ENCODE measurements at places on chromosomes 7 and 10. TPM values are rescaled to one million over a fixed set of nuclear protein-coding genes. Genes with fewer than 3 reads are reported as not detected.

BTBD16 gene
- not detected for total RNA-seq

GRM3 gene
- total RNA-seq, result not detected

UROS gene
- total RNA-seq, result 45.9 TPM

SUN3 gene
- total RNA-seq, result not detected

TRIL gene
- not detected for total RNA-seq

GSTO2 gene
- total RNA-seq, result 1.4 TPM

IKZF1 gene
- total RNA-seq, result 410 TPM

GPR22 gene
- total RNA-seq, result not detected

PANK1 gene
- 4.8 TPM for total RNA-seq

- peaks cover 2% of the 10 kb centered on the region for H3K4me1 ChIP-seq
- H3K27me3 ChIP-seq, result peaks cover 83% of the 10 kb centered on the region
- H3K27ac ChIP-seq, result no peak overlapping the region
- H3K4me3 ChIP-seq, result no peak overlapping the region
- no peak for DNase-seq
Measured at GRCh38 chr10:21511095-21511570, 14.3 kb downstream of the SKIDA1 start.

DNA sequence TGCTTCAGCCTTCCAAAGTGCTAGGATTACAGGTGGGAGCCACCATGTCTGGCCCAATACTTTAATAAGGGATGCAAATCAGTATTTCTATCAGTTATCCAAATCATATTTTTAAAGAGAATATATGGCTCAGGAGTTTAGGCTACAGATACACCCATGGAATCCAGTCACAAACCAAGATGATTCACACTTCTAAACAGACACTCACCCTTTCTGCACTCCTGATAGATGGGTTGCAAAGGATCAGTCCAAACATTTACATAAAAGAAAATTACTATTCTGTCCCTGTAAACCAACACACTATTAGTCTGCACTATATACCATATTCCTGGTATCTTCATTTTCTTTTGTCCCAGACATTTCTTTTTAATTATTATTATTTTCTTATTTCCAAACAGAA is 2.2 kb downstream of the MORN4 start:
- peaks cover 2% of the 10 kb centered on the region for H3K36me3 ChIP-seq
- H3K4me1 ChIP-seq, result peaks cover 16% of the 10 kb centered on the region
- no peak overlapping the region for H3K4me3 ChIP-seq
- no peaks in the 10 kb centered on the region for H3K27me3 ChIP-seq

DNA sequence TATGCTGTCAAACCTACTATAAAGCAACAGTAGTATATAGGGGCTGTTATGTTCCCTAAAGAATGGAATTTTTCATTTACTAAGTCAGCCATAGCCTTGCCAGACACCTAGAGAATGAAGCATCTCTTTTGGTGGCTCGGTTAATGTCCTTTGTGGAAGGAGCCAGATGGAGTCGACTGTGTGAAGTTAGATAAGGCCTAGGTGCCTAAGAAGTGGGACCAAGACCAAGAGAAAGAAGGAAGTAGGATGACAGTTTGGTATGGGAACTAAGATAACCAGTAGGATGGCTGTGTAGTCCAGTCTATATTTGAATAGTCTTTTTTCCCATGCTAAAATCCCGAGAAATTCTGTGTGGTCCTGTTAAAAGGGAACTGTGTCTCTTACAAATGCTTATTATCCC is 62.2 kb downstream of the REEP3 start:
- H3K27ac ChIP-seq, result no peak overlapping the region
- no peaks in the 10 kb centered on the region for H3K27me3 ChIP-seq
- H3K36me3 ChIP-seq, result peaks cover 5% of the 10 kb centered on the region
- H3K4me3 ChIP-seq, result no peak overlapping the region

- H3K27me3 ChIP-seq, result no peaks in the 10 kb centered on the region
- H3K4me3 ChIP-seq, result no peak overlapping the region
- H3K36me3 ChIP-seq, result peaks cover 2% of the 10 kb centered on the region
- no peak overlapping the region for H3K27ac ChIP-seq
Measured at GRCh38 chr7:16344927-16345326, 76.4 kb downstream of the CRPPA start.

GRCh38 chr7:143085109-143085508 is 33.0 kb downstream of the OR6V1 start:
- peaks cover 4% of the 10 kb centered on the region for H3K27me3 ChIP-seq
- H3K27ac ChIP-seq, result no peak overlapping the region
- H3K36me3 ChIP-seq, result no peaks in the 10 kb centered on the region
- no peak overlapping the region for H3K4me3 ChIP-seq
- no peaks in the 10 kb centered on the region for H3K4me1 ChIP-seq

DNA sequence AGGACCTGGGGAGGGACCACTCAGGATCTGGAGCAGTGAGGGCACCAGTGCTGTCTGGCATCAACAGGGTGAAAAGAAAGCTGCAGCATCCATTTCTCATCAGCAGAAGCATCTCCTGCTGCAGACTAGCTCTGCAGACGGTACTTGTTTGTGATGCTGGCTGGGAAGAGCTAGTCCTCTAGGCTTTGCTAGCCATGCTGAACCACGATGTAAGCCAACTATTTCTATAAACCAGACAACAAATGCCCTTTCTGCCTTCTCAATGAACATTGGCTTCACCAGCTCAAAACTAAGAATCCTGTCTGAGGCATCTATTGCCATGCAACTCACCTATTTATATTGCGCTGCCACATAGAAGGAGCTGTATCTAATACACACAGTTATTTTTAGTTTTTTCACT is 65.6 kb downstream of the CTTNBP2 start:
- DNase-seq, result no peak
- H3K27ac ChIP-seq, result no peak overlapping the region
- H3K4me1 ChIP-seq, result no peaks in the 10 kb centered on the region
- H3K27me3 ChIP-seq, result no peaks in the 10 kb centered on the region
- no peak overlapping the region for H3K4me3 ChIP-seq

DNA sequence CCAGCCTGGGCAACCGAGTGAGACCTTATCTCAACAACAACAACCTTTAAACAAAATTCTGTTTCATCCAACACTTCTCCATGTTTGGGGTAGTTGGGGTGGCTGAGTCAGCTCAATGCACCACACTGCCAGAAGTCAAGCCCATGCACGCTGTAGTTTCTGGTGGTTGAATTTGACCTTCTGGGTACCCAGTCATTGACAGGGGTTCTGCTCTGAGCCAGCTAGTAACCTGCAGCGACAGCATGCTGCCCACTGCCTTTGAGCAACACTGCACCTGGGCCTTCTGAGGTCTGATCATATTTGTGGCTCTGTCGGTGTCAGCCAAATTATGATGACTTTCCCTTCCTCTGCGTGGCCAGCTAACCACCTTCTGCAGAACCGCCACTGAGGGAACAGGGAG is 84.6 kb upstream of the ZNF438 start:
- no peak overlapping the region for H3K27ac ChIP-seq
- no peaks in the 10 kb centered on the region for H3K4me1 ChIP-seq

DNA sequence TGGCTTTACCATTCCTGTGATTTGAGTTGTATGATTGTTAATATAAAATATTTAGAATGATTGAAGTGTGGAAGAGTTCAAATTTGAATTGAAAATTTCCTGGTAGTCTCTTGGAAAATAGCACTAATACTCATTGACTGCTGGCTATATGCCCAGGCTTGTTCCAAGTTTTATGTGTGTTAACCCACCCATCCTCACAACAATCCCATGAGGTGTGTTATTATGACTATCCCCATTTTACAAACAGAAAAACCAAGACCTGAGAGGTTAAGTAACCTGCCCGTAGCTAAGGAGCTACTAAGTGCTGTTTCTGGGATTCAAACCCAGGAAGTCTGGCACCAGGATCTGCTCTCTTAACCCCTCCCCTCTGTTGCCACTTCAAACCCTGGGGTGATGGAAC is 213.9 kb downstream of the CREB5 start:
- no peak for DNase-seq
- no peak overlapping the region for H3K4me3 ChIP-seq

- no peaks in the 10 kb centered on the region for H3K27me3 ChIP-seq
- no peaks in the 10 kb centered on the region for H3K36me3 ChIP-seq
- no peak overlapping the region for H3K4me3 ChIP-seq
- no peaks in the 10 kb centered on the region for H3K4me1 ChIP-seq
- H3K27ac ChIP-seq, result no peak overlapping the region
Measured at GRCh38 chr7:82789883-82790609, 346.5 kb upstream of the CACNA2D1 start.

GRCh38 chr10:15169555-15170401 is 1.3 kb upstream of the NMT2 start:
- peaks cover 3% of the 10 kb centered on the region for H3K36me3 ChIP-seq
- H3K27ac ChIP-seq, result peak overlapping the region; percentile 84
- peaks cover 41% of the 10 kb centered on the region for H3K4me1 ChIP-seq
- DNase-seq, result peak; percentile 59
- H3K4me3 ChIP-seq, result peak overlapping the region; percentile 76
- H3K27me3 ChIP-seq, result no peaks in the 10 kb centered on the region

- no peak overlapping the region for H3K4me3 ChIP-seq
- peaks cover 5% of the 10 kb centered on the region for H3K36me3 ChIP-seq
- no peak for DNase-seq
- peaks cover 34% of the 10 kb centered on the region for H3K27me3 ChIP-seq
Measured at GRCh38 chr10:113922787-113923570, 68.5 kb downstream of the NHLRC2 start.

DNA sequence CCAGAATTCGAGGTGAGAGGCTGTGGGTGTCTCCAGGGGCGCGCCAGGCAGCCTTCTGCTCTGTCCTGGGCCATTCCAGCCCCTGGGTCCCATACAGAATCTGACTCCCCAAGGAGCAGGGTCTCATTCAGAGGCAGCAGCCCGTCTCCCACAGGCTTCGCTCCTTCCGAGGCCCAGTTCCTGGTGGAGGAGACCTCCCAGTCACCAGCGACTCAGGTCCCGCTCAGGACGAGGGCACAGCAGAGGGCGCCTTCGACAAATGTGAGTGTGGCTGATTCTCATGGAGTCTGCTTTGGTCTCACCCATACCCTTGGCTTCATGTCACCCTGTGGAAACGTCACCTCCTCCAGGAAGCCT is 81.8 kb upstream of the GPR26 start:
- H3K4me3 ChIP-seq, result no peak overlapping the region
- no peaks in the 10 kb centered on the region for H3K4me1 ChIP-seq
- no peak for DNase-seq

GRCh38 chr10:123706236-123706635 is 40.1 kb downstream of the GPR26 start:
- no peak overlapping the region for H3K4me3 ChIP-seq
- H3K4me1 ChIP-seq, result no peaks in the 10 kb centered on the region
- DNase-seq, result no peak
- H3K27me3 ChIP-seq, result no peaks in the 10 kb centered on the region
- no peaks in the 10 kb centered on the region for H3K36me3 ChIP-seq

GRCh38 chr7:133007961-133008360 is 73.9 kb downstream of the CHCHD3 start:
- peaks cover 48% of the 10 kb centered on the region for H3K36me3 ChIP-seq
- no peaks in the 10 kb centered on the region for H3K27me3 ChIP-seq
- no peak overlapping the region for H3K27ac ChIP-seq

DNA sequence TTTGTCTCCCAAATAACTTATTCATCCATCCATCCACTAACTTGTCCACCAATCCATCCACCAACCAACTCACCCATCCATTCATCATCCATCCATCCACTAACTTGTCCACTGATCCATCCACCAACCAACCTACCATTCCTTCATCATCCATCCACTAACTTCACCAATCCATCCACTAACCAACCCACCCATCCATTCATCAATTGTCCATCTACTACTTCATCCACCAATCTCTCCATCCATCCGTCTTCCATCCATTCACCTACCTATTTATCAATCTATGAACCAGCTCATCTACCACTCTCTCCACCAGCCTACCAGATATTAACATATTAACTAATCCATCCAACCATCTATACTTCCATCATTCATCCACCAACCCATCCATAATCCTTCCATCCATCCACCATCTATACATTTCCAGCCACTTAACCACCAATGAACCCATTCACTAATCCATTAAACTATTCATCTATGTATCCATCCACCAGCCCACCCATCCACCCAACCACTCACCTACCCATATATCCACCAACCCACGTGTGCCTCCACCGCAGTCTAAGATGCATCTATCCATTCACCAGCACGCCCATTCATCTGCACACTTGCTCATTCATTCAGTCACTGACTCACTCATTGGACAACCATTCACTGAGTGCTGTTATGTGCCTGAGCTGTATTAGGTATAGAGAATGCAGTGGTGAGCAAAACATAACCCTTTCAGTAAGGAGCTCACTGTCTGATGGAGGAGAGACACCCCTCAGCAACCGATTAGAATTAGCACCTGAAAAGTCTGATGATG is 19.8 kb upstream of the TBL2 start:
- H3K36me3 ChIP-seq, result no peaks in the 10 kb centered on the region
- H3K4me3 ChIP-seq, result no peak overlapping the region
- DNase-seq, result no peak

DNA sequence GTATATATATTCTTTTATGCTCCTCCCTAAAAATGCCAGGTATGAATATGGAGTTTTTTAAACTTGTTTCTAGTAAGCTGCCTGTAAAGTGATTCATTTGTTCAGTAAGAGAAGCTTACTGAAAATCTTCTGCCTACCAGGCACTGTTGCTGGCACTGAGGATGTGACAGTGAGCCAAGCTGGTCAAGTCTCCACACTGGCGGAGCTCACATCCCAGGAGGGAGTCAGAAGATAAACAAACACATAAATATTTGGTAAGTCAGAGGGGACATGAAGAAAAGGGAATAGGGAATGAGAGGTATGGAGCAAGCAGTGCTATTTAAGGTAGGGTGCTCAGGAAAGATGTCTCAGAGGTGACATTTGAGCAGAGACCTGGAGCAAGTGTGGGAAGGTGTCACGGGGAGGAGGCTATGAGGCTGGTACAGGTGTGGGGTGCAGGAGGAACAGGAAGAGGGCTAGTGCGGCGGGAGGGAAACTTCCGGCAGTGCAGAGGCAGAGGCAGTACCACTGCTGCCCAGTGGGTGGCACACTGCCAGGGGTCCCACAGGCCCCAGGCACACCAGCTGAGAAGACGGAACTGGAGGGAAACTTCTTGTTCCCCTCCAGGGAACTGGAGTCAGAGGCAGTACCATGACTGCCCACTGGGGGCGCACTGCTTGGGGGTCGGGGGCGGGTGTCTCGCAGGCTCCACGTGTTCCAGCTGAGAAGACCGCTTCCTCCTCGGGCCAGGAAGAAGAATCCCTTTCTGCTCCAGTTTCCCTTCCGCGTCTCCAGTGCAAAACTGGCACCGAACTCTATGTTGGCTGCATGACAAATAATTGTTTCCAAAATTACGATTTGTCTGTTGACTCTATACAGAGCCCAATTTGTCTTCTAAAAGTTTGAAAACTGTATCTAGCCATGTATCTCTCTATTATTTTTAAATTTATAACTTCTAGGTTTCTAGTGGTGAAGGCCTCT is 161.0 kb downstream of the TEX36 start:
- peak overlapping the region; percentile 56 for H3K27ac ChIP-seq
- no peak for DNase-seq
- no peaks in the 10 kb centered on the region for H3K36me3 ChIP-seq
- no peaks in the 10 kb centered on the region for H3K4me1 ChIP-seq
- peaks cover 2% of the 10 kb centered on the region for H3K27me3 ChIP-seq

- H3K4me1 ChIP-seq, result peaks cover 2% of the 10 kb centered on the region
- peak overlapping the region; percentile 74 for H3K4me3 ChIP-seq
- H3K36me3 ChIP-seq, result no peaks in the 10 kb centered on the region
- DNase-seq, result peak; percentile 67
Measured at GRCh38 chr10:43202224-43202656, 64.0 kb downstream of the CSGALNACT2 start.

GRCh38 chr10:2284071-2284470 is 546.7 kb upstream of the ADARB2 start:
- no peaks in the 10 kb centered on the region for H3K4me1 ChIP-seq
- no peak overlapping the region for H3K4me3 ChIP-seq
- H3K27ac ChIP-seq, result no peak overlapping the region
- no peaks in the 10 kb centered on the region for H3K36me3 ChIP-seq
- DNase-seq, result no peak
